ENCODE measurements at places on chromosomes 16 and 17.

GRCh38 chr16:17211797-17212196 is 259.0 kb downstream of the XYLT1 start:
- no peak for DNase-seq

DNA sequence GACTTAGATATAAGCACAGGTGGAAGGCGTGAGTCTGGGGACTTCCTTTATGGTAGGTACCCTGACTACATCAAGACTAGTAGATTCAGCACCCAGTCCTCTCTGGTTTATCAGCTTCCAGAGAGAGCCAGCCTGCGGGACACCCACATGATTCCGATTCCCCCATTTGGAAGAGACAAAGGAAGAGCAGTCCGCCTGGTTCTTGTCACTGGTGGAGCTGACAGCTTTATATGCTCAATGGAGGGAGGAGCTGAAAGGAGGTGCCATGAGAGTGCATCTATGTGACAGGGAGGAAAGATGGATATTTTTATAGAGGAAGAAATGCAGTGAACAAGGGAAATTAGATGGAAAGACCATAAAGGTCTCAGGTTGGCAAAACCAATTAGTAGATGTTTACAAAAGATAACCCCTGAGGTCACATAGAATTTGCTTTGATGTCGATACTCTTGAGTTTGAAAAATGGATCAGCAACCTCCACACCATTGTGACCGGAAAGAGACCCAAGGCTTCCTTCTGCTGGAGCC is 437.7 kb downstream of the PMP22 start:
- DNase-seq = no peak

GRCh38 chr17:64176556-64176955 is 46.6 kb upstream of the ERN1 start:
- no peak for DNase-seq

DNA sequence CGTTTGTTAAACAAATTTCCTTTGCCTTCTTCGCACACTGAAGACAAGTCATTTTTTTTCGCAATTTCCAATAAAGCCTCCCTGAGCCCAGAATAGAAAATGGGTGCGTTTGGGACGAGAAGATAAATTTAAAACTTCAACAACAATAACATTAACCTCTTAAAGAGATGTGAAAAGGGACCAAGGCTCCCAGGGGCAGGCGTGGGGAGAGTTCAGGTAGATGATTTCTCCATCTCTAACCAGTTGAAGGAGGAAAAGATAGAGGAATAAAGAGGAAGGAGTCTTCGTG is 1.3 kb upstream of the HOXB4 start:
- DNase-seq = no peak

GRCh38 chr16:48608871-48609651 is 919 bp downstream of the N4BP1 start:
- DNase-seq = no peak

GRCh38 chr17:59620518-59621259 is 994 bp downstream of the CLTC start:
- peak; percentile 54 for DNase-seq

DNA sequence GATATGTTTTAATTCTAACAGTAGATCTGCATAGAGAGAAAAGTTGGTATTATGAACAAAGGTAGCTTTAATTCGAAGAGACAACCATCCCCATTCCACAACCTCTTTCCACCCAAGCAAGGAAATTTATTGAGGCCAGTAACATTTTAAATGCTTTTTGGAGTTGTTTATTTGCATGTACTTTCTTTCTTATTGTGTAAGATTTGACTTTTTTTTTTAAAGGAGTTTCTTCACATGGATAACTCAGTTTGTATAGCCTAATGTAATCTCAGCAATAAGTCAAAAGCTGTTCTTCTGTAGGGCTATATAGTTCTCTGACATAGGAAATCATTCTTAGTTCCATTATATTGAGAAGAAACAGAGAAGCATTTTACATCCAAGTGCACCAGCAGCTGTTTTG is 163.3 kb downstream of the PRKCA start:
- no peak for DNase-seq

DNA sequence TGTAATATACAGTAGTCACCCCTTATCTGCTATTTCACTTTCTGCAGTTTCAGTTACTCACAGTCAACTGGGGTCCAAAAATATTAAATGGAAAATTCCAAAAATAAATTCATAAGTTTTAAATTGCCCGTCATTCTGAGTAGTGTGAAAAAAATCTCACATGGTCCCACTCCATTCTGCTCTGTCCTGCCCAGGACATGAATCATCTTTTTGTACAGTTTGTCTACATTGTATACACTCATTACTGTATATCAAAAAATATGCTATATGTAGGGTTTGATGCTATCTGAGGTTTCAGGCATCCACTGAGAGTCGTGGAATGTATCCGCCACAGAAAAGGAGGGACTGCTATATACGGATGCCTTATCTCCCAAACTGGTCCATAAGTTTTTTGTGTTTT is 16.0 kb upstream of the APPBP2 start:
- no peak for DNase-seq

DNA sequence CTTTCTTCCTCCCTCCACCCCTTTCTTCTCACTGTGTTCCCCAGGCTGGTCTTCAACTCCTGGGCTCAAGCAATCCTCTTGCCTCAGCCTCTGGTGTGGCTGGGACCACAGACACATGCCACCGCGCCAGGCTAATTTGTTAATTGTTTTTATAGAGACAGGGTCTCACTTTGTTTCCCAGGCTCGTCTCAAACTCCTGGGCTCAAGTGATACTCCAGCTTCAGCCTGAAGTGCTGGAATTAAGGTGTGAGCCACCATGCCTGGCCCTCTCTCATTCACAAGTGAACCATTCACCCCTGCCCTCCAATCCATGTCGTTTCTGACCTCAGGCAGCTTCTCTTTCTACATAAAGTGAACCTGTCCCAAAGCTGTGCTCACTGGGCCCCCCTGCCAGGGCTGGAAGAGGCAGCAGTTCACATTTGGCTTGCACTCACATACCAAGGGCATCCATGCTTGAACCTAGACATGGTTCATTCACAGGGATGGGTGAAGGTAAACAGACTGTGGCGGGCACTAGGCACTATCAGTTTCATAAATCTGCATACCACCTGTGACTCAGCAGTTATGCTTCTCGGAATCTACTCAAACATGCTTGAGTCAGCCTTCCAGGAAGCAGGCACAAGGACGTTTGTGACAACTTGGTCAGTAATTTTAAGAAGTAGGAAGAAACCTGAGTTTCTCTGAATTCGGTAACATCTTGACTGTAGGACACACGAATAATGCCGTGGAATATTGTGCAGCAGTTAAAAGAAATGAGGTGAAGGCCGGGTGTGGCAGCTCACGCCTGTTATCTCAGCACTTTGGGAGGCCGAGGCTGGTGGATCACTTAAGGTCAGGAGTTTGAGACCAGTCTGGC is 6.0 kb upstream of the RNF213 start:
- DNase-seq = peak; percentile 76

- DNase-seq = no peak
Observed at GRCh38 chr17:56298846-56299245, 145.6 kb downstream of the ANKFN1 start.

DNA sequence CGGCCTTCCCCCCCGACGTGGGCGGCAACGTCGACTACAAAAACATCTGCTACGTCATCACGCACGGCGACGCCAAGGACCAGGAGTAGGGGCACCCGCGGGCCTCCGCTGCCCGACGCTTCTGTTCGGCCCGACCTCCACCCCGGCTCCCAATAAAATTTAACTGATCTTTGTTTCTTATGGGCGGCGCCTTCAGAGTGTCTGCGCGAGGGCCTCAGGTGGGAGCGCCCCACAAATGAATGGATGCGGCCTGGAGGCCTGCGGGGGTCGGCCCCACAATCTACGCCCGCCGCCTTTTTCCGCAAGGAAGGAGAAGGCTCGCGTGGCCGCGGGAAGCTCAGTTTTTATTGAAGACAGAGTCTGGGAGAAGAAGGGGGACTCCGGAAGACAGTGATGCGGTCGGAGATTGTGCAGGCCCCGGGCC is 3.2 kb downstream of the MYL11 start:
- DNase-seq = peak; percentile 80

DNA sequence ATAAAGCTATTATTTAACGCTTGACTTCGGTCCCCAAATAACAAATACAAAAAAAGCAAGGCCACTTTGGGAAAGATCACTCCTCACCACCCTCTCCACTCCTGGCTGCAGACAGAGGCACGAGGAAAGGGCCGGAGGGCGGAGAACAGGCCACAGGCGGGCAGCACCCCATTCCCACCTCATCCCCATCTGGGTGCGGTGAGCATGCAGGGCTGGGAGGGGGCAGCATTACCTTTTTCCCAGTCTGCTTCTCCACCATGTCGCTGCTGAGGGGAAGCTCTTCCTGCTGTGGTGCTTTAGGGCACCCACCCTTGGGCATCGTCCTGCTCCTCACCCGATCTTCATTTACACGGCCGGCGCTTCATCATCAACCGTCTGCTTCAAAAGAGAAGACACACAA is 99.2 kb downstream of the ZNF778 start:
- no peak for DNase-seq

- DNase-seq = no peak
Observed at GRCh38 chr17:38750312-38751121, 2.0 kb upstream of the PSMB3 start.

Data from RWPE1 (cell line).